ENCODE measurements at places on chromosomes 3 and 15.

DNA sequence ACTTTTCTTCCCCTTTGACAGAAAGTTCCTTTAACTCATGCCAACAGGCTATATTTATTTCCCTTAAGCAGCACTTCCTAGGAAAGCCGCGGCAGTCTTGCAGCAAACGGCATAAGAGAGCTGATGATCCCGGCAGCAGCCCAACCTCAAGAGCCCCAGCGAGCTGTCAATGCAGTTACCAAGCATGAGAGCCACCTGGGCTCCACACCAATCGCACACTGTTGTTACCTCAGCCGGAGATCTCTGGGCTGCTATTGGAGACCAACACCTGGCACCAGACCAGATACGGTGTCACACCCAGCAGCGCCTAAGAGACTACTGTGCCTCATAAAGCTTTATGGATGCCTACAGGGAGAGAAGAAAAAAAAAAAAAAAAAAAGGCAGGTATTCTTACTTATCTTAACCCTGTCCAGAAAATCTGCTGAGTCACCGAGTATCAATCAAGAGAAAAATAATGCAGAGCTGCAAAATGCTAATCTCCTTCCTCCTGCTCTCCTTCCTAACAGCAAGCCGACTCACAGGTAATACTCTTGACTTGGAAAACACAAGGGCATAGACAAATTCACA is 11.7 kb downstream of the ABCC5 start:
- peaks cover 13% of the 10 kb centered on the region for H3K36me3 ChIP-seq
- peak; percentile 56 for DNase-seq
- H3K27ac ChIP-seq: no peak overlapping the region
- no peak overlapping the region for H3K4me3 ChIP-seq
- peaks cover 5% of the 10 kb centered on the region for H3K4me1 ChIP-seq

GRCh38 chr3:23923786-23924185 is 6.9 kb downstream of the RPL15 start:
- H3K27me3 ChIP-seq: no peaks in the 10 kb centered on the region

GRCh38 chr15:40342416-40343320 is 1.9 kb upstream of the CCDC9B start:
- H3K36me3 ChIP-seq: no peaks in the 10 kb centered on the region
- H3K27me3 ChIP-seq: no peaks in the 10 kb centered on the region
- peaks cover 65% of the 10 kb centered on the region for H3K4me1 ChIP-seq
- H3K27ac ChIP-seq: peak overlapping the region; percentile 99
- DNase-seq: no peak
- no peak overlapping the region for H3K4me3 ChIP-seq

- no peaks in the 10 kb centered on the region for H3K36me3 ChIP-seq
- no peak overlapping the region for H3K27ac ChIP-seq
- no peaks in the 10 kb centered on the region for H3K4me1 ChIP-seq
- no peak overlapping the region for H3K4me3 ChIP-seq
- peak; percentile 6 for DNase-seq
Measured at GRCh38 chr3:37546876-37547275, 314.8 kb upstream of the CTDSPL start.

DNA sequence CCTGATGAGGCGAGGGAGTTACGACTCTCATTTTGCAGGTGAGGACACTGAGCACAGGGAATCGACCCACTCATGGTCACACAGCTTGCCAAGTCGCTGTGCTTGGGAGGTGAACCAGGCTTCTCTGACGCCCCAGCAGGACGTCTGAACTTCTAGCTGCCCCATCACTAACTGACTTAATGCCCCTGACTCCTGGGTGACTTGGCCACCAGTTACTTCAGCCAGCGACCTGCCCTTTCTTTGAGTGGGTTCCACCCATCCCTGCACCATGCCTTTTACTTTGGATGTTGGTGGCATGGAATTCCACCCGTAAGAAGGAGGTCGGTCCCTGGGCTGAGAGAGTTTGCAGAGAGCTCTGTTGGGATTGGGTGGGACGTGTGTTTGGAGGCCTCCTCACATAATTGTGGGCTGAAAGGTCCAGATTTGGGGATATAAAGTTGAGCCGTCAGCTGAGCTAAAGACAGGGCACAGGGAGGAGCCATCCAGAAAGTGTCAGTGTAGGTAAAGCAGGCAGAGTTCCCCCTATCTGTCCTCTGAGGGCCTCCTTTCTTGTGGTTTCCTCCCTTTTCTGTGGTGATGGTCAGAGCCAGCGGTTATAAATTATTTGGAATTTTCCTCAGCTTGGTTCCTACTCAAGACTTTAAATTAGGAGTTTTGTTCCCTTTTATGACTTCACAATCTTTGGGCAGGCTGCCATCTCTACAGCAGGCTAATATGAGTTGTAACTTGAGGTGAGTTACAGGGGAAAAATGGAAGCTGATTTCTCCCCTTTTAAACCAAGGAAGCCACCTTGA is 55.0 kb downstream of the FLNB start:
- H3K4me1 ChIP-seq: peaks cover 66% of the 10 kb centered on the region
- H3K4me3 ChIP-seq: no peak overlapping the region
- peak; percentile 90 for DNase-seq

DNA sequence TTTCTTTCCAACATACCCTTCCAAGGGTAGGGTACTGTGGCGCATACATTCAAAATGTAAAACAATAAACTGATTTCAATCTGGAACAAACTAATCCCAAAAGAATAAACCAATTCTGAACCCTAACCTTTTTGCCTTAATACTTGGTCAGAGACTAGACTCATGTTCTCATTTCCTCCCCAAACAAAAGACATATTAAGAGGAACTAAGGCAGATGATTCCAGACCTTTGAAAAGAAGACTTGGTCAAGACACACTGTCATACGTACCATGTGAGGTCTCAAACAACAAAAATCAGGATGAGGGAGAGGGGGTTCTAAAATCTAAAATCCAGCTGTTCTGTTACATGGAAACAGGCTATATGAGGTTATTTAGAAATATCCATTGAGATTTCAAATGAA is 102.1 kb downstream of the RFTN1 start:
- no peaks in the 10 kb centered on the region for H3K4me1 ChIP-seq
- no peaks in the 10 kb centered on the region for H3K27me3 ChIP-seq
- H3K36me3 ChIP-seq: peaks cover 4% of the 10 kb centered on the region
- no peak overlapping the region for H3K4me3 ChIP-seq
- no peak overlapping the region for H3K27ac ChIP-seq
- DNase-seq: no peak

- no peaks in the 10 kb centered on the region for H3K36me3 ChIP-seq
- H3K4me1 ChIP-seq: peaks cover 21% of the 10 kb centered on the region
- H3K4me3 ChIP-seq: no peak overlapping the region
- no peak for DNase-seq
- no peak overlapping the region for H3K27ac ChIP-seq
Measured at GRCh38 chr3:58529516-58530353, 7.3 kb downstream of the ACOX2 start.

GRCh38 chr3:196788528-196788927 is 48.9 kb downstream of the PAK2 start:
- H3K36me3 ChIP-seq: no peaks in the 10 kb centered on the region
- no peak overlapping the region for H3K27ac ChIP-seq
- no peak overlapping the region for H3K4me3 ChIP-seq
- H3K27me3 ChIP-seq: no peaks in the 10 kb centered on the region

DNA sequence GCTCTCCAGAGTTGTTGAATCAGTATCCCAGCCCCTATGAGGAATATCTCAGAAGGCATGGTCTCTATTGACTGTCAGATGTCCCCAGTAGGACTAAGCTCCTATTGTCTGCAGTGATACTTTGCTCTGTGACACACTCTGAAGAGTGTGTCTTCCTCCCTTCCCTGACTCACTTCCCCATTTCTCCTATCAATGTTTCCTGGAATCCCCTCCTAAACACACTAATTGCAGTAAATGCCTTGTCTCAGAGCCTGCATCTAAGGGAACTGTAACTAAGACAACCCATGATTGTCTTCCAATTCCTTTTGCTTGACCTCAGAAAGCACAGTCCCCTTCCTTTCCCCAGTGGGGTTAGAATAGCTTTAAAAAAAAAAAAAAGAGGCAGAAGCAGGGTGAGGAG is 397.3 kb upstream of the PROK2 start:
- no peak overlapping the region for H3K27ac ChIP-seq
- peaks cover 27% of the 10 kb centered on the region for H3K4me1 ChIP-seq
- H3K4me3 ChIP-seq: no peak overlapping the region
- H3K36me3 ChIP-seq: no peaks in the 10 kb centered on the region

DNA sequence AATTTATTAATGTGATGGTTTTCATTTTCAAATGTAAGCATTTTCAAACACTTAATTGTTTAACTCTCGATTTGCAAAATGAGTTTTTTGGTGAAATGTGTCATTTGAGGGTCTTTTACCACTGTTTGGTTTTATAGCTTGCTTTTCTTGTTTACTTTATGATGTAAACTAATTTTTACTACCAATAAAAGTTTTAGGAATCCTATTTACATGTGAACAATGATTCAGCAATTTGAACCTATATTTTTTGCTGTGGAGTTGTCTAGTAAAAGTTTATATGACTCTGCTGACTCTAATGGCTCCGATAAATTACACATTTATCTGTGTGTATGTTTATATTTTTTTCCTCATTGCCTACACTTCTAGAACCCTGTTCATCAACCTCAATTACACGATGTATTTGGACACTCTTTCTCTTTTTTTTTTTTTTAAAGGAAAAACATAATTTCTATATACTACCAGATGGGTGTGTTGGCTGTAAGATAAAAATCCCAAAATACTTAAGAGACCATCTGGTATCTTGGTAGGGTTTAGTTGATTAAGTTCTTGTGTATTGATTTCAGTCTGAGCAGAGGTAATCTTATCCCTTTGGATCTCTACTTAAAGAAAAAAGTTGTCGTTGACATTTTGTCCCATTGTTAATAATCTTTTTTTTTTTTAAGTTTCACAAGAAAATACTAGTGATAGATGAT is 89.5 kb downstream of the PTPRG start:
- H3K27me3 ChIP-seq: no peaks in the 10 kb centered on the region
- no peak overlapping the region for H3K27ac ChIP-seq

GRCh38 chr3:31029706-31030105 is 135.2 kb upstream of the GADL1 start:
- H3K36me3 ChIP-seq: no peaks in the 10 kb centered on the region
- no peak for DNase-seq
- no peaks in the 10 kb centered on the region for H3K4me1 ChIP-seq
- no peak overlapping the region for H3K4me3 ChIP-seq

- no peaks in the 10 kb centered on the region for H3K27me3 ChIP-seq
- DNase-seq: no peak
- no peaks in the 10 kb centered on the region for H3K36me3 ChIP-seq
- no peak overlapping the region for H3K27ac ChIP-seq
- H3K4me1 ChIP-seq: no peaks in the 10 kb centered on the region
Measured at GRCh38 chr15:95635666-95636065, 694.8 kb upstream of the NR2F2 start.

DNA sequence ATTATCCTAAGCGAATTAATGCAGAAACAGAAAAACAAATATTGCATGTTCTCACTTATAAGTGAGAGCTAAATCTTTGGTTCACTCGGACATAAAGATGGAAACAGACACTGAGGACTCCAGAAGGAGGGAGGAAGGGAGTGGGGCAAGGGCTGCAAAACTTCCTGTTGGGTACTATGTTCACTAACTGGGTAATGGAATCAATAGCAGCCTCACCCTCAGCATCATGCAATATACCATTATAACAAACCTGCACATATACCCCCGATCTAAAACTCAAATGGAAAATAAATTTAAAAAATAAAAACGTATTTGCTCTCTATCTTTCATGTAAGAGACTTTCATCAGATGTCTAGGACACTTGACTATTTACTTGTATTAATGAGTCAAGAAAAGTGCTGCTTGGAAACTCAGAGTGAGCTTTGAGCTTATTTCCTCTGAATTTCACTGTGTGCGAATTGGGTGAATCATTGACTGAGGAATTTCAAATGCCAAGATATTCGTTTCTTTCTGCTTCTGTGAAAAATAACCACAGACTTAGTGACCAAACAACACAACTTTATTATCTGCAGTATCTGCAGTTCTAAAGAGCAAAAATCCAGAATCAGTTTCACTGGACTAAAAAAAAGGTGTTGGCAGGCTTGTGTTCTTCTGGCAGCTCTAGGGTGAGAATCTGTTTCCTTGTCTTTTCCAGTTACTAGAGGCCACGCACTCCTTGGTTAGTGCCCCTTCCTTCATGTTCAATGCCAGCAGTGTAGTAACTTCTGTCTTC is 18.4 kb downstream of the TM4SF18 start:
- H3K27ac ChIP-seq: peak overlapping the region; percentile 62
- H3K4me1 ChIP-seq: peaks cover 24% of the 10 kb centered on the region
- no peak overlapping the region for H3K4me3 ChIP-seq
- peak; percentile 92 for DNase-seq

GRCh38 chr3:124078953-124079911 is 87.3 kb upstream of the ROPN1 start:
- DNase-seq: no peak
- no peak overlapping the region for H3K27ac ChIP-seq
- H3K36me3 ChIP-seq: no peaks in the 10 kb centered on the region
- no peaks in the 10 kb centered on the region for H3K4me1 ChIP-seq
- H3K4me3 ChIP-seq: no peak overlapping the region
- no peaks in the 10 kb centered on the region for H3K27me3 ChIP-seq

GRCh38 chr15:60548101-60548500 is 69.2 kb upstream of the ICE2 start:
- H3K27ac ChIP-seq: no peak overlapping the region
- H3K36me3 ChIP-seq: no peaks in the 10 kb centered on the region
- H3K4me1 ChIP-seq: no peaks in the 10 kb centered on the region
- no peaks in the 10 kb centered on the region for H3K27me3 ChIP-seq
- no peak overlapping the region for H3K4me3 ChIP-seq
- no peak for DNase-seq

- peak; percentile 23 for DNase-seq
- no peak overlapping the region for H3K27ac ChIP-seq
Measured at GRCh38 chr3:183244219-183244618, 8.8 kb upstream of the B3GNT5 start.

DNA sequence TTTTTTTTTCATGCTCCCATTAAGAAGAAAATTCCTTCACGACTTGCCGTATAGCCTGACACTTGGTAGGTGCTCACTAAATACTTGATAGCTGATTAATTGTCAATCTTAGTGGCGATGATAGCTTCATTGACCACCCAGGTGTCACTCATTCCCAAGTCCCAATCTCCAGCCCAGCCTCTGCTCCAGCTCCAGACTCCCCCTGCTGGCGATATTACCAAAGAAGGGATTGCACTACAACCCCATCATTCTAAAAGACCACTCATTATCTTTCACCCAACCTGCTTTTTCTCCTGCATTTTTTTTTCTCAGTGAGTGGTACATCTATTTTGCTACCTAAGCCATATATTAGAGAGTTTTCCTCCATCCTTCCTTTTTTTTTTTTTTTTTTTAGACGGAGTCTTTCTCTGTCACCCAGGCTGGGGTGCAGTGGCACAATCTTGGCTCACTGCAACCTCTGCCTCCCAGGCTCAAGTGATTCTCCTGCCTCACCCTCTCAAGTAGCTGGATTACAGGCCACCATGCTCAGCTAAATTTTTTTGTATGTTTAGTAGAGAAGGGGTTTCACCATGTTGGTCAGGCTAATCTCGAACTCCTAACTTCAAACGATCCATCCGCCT is 19.5 kb upstream of the COMMD2 start:
- no peaks in the 10 kb centered on the region for H3K4me1 ChIP-seq
- H3K27ac ChIP-seq: no peak overlapping the region
- no peak overlapping the region for H3K4me3 ChIP-seq
- H3K27me3 ChIP-seq: no peaks in the 10 kb centered on the region

GRCh38 chr15:59968314-59968713 is 35.8 kb upstream of the FOXB1 start:
- H3K36me3 ChIP-seq: no peaks in the 10 kb centered on the region
- no peak overlapping the region for H3K27ac ChIP-seq
- no peaks in the 10 kb centered on the region for H3K27me3 ChIP-seq

Measured in astrocyte (in vitro differentiated cells and primary cell).